ENCODE measurements at places on chromosomes 5 and 9. TPM values are rescaled to one million over a fixed set of nuclear protein-coding genes. Genes with fewer than 3 reads are reported as not detected.

- no peak for DNase-seq
These were observed 192.7 kb upstream of the NR4A3 start for GRCh38 chr9:99628849-99629620.

DNA sequence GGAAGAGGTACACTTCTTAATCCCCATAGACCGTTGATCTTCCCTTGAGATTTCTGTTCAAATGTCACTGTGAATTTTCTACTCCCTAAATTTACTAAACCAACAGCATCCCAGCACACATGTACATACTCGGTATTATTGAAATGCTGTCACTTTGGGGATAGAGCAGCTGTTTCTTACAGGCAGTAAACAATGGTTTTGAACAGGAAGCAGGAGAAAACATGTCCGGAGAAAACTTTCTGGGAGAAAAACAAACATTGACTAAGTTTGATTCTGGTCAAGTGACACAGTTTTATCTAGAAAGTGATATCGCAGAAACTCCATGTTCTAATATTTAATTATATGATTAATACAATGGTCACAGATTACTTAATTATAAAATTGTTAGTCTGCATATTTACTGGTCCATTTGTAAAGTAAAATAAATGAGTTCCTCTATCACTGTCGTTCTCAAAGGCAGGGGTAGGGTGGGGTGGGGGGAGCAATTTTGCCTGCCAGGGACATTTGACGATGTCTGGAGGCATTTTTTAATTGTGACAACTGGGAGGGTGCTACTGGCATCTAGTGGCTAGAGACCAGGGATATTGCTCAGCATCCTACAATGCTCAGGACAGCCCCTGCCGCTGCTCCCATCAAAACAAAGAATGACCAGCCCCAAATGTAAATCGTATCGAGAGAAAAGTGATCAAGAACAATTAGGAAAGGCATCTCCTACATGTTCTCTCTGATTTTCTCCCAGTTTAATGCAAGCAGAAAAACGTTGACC lies 12.2 kb downstream of the TAS2R1 start:
- DNase-seq = no peak

DNA sequence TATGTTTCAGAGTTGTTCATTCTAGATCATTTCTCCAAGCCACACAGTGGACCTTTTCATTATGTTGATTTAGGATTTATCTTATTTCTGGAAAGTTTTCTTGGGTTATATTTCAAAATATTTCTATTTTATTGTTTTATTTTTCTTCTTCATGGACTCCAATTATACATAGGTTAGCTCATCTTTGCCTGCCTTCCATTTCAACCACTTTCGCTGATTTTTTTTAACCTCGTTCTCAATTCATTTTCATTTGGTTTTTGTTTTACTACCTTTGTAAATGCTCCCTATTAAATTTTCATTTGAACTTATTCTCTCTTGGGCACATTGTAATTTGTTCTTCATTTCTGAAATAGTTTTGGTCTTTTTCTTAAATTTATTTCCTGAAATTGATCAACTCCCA lies 169.0 kb upstream of the PITX1 start:
- no peak for DNase-seq

DNA sequence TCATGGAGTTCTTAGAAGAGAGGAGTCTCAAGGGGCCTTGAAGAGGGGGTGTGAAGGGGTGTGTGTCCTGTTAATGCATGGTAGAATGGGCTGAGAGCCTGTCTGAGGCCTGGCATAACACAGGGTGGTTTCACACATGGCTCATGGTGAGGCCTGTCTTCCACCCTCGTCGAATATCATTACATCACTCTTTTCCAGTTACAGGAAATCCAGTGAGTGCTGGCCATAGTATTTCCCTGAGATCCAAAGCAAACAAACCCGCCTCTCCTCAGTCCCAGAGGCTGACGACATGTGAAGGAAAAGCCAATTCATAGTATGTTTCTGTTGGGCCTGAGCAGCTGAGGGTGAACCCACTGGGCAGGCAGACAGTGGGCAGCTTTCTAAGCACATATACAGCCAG lies 159.4 kb upstream of the NR3C1 start:
- DNase-seq = peak; percentile 17

The SLC45A2 gene
- not detected for total RNA-seq
